ENCODE measurements at places on chromosomes 5 and 9.
A peak's percentile ranks its signal among the peaks of the same experiment; 100 is the strongest.

DNA sequence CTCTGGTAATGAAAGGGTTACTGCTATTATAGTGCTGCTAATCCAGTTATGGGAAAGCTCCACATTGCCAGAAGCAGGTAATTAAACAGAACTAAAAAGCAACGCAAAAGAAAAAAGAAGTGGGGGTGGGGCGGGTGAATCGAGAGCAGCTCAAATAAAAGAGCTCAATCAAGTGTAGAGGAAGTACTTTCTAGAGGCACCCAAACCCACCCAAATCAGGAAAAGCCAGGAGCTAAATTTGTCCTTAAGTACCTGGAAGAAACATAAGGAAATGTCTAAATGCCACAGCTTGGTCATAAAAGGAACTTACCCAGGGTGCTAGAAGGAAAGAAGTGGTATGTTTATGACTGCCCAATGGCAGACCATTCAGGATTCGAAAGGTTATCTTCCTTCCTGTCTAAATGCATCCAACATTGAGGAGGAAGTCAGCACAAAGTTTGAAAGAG, 2.4 kb upstream of the RNF145 start:
- DNase-seq, result no peak

GRCh38 chr9:88530051-88530450, 4.9 kb upstream of the NXNL2 start:
- DNase-seq, result peak; percentile 72

- DNase-seq, result peak; percentile 58
These were observed 215.7 kb upstream of the ELL2 start for GRCh38 chr5:96177303-96177869.

GRCh38 chr9:90871327-90871935, 69.8 kb downstream of the SYK start:
- peak; percentile 12 for DNase-seq

DNA sequence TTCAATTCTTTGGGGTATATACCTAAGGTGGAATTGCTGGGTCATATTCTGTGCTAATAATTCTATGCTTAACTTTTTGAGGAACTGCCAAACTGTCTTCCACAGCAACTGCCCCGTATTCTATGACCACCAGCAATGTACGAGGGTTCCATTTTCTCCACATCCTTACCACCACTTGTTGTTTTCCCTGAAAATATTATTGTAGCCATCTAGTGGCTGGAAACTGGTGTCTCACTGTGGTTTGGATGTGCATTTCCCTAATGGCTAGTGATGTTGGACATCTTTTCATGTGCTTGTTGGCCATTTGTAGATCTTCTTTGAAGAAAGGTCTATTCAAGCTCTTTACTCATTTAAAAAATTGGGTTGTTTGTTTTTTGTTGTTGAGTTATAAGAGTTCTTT, 30.7 kb downstream of the MSX2 start:
- DNase-seq, result no peak

DNA sequence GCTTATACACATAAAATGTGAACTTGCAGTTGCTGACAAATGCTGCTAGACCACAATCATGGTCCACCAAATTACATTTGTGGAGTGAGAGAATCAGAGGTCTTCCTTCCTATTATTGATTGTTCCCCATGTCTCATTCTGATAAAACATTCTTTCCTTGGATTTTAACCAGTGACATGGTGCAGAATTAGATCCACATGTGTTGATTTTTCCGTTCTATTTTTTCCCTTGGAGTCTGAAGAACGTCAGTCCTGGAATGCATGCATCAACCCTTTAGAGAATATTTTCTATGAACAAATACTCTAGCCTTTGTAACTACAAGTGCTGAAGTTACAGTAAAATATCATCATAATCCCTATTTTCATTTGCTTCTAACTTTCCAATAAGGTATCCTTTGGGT, 170.7 kb upstream of the SPRY4 start:
- DNase-seq, result peak; percentile 69

- no peak for DNase-seq
These were observed 49.0 kb downstream of the FAM78A start for GRCh38 chr9:131227112-131227958.

DNA sequence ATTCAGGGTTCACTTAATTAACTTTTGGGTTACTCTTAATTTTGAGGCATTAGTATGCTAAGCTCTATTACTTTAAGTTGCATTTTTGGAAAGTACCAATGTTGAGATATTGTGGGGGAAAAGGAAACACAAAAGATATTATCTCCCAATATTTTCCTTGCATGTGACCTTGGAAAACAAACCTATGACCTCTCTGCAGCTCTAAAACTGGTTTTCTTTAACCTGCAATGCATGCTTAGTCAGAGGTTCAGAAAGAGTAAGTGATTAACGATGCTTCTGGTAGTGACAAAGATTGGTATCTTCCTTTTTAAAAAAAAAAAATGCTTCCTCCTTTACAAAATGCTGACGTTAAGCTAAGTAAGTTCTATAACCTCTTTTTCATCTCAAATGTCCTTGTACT, 44.9 kb upstream of the CDH18 start:
- no peak for DNase-seq

DNA sequence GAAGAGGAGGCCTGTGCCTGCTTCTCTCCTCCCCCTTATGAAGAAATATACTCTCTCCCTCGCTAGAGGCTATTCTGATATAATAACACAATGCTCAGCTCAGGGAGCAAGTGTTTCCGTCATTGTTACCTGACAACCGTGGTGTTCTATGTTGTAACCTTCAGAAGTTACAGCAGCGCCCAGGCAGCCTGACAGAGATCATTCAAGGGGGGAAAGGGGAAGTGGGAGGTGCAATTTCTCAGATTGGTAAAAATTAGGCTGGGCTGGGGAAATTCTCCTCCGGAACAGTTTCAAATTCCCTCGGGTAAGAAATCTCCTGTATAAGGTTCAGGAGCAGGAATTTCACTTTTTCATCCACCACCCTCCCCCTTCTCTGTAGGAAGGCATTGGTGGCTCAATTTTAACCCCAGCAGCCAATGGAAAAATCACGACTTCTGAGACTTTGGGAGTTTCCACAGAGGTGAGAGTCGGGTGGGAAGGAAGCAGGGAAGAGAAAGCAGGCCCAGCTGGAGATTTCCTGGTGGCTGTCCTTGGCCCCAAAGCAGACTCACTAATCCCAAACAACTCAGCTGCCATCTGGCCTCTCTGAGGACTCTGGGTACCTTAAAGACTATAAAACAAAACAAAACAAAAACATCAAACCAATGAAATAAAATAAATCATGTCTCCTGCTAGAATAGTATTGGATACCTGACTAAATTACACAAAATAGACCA, 1.3 kb downstream of the TMEM174 start:
- DNase-seq, result no peak

- no peak for DNase-seq
These were observed 74.9 kb downstream of the CAMK4 start for GRCh38 chr5:111299067-111299481.

DNA sequence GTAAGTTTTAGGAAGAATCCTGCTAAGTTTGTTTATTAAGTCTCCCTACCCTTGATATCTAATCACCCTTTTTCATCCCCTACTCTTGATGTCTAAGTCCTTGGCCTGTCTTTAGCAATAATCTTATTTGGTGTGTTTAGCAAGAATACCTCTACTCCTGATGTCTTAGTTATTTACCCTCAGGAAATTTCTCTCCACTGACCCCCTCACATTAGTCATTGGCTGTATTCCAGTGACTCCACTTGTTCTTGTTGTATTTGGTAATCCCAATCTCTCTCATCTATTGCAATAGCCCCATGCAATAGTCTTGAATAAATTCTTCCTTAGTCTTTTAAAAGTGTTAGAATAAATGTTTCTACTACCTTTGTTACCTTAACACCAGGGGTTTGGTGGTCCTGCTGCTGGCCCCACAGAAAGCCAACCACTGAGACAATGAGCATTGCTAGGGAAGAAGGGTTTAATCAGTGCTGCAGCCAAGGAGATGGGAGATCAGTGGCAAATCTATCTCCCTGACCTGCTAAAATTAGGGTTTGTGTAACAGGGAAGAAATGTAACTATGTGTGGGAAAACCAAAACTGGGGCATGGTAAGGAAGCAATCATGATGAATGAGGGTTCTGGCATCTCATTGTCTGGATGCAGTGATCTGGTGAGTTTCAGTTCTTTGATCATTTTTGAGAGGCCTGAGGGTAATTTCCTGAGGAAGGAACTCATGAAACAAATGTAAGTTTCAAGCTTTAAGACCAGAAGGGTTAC, 236.4 kb upstream of the DAB2 start:
- DNase-seq, result no peak

DNA sequence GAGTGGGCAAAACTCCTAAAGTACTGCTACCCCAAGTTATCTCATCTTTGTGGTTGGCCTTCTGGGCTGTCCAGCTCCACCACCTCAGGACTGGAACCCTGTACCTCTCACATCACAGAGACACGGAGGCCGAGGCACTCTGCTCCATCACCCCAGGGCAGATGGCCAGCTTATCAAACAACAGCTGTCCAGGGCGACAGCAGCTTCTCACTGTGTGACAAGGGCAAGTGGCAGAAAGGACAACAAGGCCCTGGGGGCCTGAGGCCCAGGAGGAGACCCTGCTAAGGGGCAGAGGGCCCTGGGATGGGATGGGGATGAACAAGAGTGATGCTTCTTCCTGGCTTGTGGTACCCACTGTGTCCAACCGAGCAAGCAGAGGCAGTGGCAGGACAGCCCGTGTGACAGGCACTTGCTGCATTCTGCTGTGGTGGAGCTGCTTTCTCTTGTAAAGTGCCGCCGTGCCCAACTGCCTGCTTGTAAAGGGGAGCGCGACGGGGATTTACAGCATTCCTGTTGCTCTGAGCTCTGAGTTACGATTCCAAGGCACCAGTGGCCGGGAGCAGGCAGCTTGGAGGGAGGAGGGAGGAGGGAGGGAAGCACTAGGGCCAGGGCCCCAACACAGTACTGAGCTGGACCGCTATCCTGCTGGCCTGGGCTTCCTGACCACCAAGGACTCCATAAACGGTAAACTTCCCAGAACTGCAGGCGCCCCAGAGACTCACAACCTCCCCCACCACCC, 71.2 kb downstream of the SHB start:
- DNase-seq, result no peak

DNA sequence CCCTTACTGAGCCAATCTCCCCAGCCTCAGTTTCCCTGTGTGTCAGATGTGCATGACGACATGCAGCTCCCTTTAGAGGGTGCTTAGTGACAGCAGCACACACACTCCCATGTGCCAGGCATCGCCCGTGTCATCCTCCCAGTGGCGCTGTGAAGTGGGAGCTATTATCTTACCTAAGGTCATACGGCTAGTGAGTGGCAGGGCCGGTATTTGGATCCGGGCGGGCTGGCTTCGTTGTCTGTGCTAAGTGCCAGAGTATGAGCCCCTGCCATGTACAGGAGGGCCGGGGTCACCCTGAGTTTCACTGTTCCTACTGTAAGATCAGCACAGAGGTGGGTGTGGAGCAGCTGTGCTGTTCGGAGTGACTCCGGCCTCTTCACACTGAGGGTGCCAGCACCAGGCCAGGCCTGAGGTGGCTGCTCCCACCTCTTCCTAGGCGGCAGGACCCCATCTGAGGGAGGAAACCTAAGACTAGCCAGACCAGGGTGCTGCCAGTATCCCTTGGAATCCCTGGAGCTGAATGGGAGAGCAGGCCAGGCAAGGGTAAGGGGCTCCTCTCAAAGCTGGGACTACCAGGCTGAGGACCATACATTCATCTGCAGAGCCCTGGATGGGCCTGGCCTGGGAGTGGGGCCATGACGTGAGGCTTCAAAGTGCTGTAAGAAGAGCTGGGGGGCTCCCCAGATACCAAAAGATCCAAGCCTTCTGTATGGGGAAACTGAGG, 22.5 kb downstream of the AQP7 start:
- DNase-seq, result no peak

GRCh38 chr5:21817668-21818369, 1035.3 kb downstream of the CDH12 start:
- DNase-seq, result no peak

- DNase-seq, result peak; percentile 77
These were observed 47.8 kb upstream of the SNX2 start for GRCh38 chr5:122727112-122727541.

DNA sequence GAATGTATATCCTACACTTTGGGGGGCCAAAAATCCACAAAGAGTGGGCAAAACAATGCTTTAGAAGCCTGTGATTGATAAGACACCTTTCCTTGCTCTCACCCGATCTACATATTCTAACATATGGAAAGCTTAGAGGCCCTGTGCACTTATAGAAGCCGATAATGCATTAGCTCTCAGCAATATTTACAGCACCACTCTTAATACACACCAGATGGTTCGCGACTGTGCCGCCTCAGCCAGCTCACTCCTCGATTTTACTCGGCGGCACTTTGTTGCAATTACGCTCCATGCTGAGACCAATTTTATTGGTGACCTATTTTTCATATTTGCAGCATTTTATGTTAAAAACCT, 18.8 kb downstream of the NR2F1 start:
- no peak for DNase-seq

GRCh38 chr5:160961038-160961437, 109.0 kb upstream of the ATP10B start:
- DNase-seq, result no peak
